ENCODE measurements at places on chromosomes 12 and 14. TPM values are rescaled to one million over a fixed set of nuclear protein-coding genes. Genes with fewer than 3 reads are reported as not detected.

The CLECL1 gene
- total RNA-seq = 1.8 TPM

The SLC17A8 gene
- total RNA-seq = not detected

The SERPINA5 gene
- total RNA-seq = not detected

The KRT77 gene
- total RNA-seq = not detected

The TBX5 gene
- total RNA-seq = not detected

The TOX4 gene
- total RNA-seq = 81.5 TPM

The DPPA3 gene
- total RNA-seq = not detected

The MYH6 gene
- not detected for total RNA-seq

The PTPN6 gene
- total RNA-seq = 394 TPM

The NPAS3 gene
- not detected for total RNA-seq

The IQSEC3 gene
- total RNA-seq = 1.1 TPM

The CRIP1 gene
- 486 TPM for total RNA-seq

The ACSM4 gene
- not detected for total RNA-seq

The A2ML1 gene
- total RNA-seq = not detected

The XPOT gene
- 98.7 TPM for total RNA-seq

The KRT81 gene
- total RNA-seq = not detected

The HOXC6 gene
- total RNA-seq = not detected

The KLRB1 gene
- total RNA-seq = 0.67 TPM

The NANOG gene
- not detected for total RNA-seq

The REM2 gene
- total RNA-seq = 1.1 TPM

The KIF26A gene
- 0.53 TPM for total RNA-seq

The CBLN3 gene
- 4.5 TPM for total RNA-seq

All from activated naive CD4-positive, alpha-beta T cell treated with anti-CD3 and anti-CD28 coated beads, Interleukin-2, amount 10 ng/mL, durations not matched to agents 5 hours and 36 hours (primary cell).